ENCODE measurements at places on chromosomes 12 and 14.

DNA sequence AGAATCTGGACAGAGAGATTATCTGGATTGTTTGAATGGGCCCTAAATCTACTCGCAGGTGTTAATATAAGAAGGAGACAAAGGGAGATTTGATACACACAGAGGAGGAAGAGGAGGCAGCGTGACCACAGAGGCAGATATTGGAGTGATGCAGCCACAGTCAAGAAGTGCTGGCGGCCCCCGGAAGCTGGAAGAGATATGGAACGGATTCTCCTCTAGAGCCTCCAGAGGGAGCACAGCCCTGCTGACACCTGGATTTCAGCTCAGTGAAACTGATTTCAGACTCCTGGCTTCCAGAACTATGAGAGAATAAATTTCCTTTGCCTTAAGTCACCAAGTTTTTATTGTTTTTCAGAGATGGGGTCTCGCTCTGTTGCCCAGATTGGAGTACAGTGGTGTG is 9.2 kb upstream of the TC2N start:
- no peak for DNase-seq

- no peak for DNase-seq
Measured at GRCh38 chr12:25236190-25236589, 14.5 kb downstream of the KRAS start.

- no peak for DNase-seq
Measured at GRCh38 chr12:106300761-106301160, 1.8 kb upstream of the TCP11L2 start.

DNA sequence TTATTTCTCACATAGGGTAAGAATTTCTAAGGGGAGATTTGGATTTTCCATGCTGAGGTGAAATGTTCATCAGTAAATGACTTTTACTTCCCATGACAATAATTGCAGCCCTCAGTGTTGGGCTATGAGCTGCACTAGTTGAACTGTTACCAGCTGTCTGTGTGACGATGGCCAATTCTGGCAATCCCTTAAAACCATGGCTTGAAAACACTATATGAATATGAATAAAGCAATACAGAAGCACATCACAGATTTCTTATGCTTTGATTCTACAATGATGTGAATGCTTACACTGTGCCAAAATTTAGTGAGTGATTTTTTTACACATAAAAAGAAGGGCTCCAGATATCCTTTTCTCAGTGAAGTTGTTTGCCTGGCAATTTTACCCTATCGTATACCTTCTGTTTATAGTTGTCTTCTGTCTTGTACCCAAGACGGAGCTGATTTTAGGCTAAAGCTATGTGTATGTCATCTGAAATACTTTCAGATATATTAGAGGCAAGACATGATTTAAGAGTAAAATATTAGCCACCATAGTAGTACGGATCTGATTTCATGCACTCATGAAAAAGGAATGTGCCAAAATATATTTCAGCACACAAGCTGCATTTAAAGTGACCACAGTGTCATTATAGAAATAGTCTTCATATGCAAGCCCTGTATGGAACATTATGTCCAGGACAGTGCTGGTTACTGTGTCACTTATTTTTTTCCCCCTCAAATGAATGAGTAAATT is 52.0 kb downstream of the SLC38A4 start:
- no peak for DNase-seq

DNA sequence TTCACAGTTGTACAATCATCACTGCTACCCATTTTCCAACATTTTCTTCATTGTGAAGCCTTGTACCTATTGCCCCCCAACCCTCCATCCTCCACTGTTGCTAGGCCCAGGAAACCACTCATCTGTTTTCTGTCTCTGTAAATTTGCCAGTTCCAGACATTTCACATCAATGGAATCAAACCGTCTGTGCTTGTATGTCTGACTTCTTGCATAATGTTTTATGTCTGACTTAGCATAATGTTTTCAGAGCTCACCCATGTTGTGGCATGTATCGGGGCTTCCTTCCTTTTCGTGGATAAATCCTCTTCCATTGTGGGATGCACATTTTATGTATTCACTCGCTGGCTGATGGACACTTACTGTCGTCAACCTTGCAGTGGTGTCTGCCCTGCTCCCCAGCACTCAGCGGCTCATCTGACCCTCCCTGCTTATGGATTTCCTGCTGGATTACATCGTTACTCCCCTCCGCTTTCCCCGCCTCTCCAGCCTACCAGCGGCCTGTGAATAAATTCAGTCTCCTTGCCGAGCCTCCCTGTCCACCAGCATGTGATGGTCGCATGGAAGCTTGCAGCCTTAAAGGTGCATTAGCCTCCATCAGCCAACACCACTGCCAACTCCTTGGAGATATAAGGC is 727.6 kb upstream of the TMEM132C start:
- DNase-seq, result no peak

DNA sequence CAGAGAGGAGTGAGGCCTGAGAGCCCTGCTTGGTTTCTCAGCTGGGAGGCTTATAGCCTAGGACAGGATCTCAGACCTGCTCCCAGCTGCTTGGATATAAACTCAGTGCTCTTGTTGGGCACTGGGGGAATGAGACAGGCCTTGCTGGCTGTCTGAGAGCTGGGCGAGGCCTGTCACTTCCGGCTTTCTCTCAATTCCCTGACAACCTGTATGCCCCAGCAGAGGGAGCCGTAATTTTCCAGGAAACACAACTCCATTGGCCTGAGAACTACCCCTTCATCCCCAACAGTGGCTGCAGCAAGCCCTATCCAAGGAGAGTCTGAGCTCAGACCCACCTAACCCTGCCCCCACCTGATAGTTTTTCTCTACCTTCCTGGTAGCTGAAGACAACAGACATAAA is 258.3 kb upstream of the STXBP6 start:
- DNase-seq, result no peak

GRCh38 chr12:121499929-121500793 is 80.7 kb downstream of the KDM2B start:
- DNase-seq, result peak; percentile 38

DNA sequence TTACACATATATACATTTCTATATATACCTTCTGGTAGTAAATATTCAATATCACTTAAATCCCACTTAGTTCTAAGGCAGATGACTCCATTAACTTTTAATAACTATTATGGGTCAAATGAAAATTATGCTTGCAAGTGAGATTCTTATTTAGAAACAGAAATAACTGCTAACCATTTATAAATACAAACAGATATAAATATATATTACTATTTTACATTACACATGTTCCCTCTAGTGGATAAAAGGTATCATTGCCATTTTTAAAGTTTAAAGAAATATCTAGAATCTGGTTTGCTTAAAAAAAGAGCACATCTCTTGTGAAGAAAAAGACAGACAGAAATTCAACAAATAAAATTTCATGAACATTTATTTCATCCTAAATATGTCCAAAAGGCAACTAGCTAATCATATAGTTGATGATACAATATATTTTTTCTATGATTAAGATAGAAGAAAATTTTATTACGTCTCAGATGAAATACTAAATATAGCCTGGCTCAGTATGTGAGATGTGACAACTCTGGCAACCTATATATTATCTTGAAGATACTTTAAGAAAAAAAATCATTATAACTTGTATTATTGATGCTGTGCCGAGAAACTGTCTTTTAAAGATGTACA is 11.7 kb upstream of the RAD51AP1 start:
- DNase-seq, result no peak

DNA sequence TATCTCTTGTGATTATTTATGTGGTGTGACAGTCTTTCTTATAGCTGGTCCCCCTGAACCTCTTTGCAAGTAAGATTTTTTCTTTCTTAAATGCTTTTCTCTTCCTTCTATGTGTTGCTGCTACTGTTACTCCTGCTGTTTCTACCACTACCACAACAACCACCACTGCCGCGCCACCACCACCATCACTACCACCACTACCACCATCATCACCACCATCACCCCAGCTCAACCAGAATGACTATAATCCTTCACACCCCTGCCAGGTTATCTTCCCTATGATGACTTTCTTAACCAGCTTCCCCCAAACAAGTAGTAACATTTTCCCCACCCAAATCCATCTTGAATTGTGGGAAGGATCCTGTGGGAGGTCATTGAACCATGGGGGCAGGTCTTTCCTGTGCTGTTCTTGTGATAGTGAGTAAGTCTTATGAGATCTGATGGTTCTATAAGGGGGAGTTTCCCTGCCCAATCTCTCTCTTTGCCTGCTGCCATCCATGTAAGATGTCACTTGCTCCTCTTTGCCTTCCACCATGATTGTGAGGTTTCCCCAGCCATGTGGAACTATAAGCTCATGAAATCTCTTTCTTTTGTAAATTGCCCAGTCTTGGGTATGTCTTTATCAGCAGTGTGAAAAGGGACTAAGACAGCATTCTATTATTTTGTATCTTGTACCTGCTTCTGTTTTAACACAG is 52.2 kb downstream of the CHST11 start:
- no peak for DNase-seq
